Activated CD4-positive, alpha-beta T cell treated with anti-CD3 and anti-CD28 coated beads for 4 hours (primary cell): ENCODE measurements at places on chromosomes 12 and 14.

- no peak for DNase-seq
Observed at GRCh38 chr12:13060581-13060980, 16.4 kb downstream of the FAM234B start.

GRCh38 chr12:67069451-67070306 is 199.5 kb upstream of the CAND1 start:
- DNase-seq = peak; percentile 27

- no peak for DNase-seq
Observed at GRCh38 chr14:106094654-106095189, 568.3 kb downstream of the TMEM121 start.

DNA sequence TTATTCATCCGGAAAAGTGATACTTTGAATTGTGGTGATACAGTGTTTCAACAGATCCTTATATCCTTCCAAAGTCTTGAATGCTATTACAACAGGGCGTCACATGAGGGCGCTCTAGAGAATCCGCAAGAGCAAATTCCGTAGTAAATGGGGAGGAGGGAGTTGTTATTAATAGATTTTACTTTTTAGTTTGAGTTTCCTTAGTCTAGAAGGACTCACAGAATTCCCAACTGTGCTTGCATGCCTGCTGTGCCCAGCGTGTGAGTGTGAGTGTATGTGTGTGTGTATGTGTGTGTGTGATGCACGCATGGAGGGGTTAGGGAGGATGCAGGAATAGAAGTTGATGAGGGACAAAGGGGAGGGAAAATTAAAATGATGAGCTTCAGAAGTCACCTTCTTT is 375.3 kb downstream of the C12orf75 start:
- no peak for DNase-seq

GRCh38 chr12:4424422-4424821 is 21.2 kb downstream of the FGF6 start:
- no peak for DNase-seq

- DNase-seq = no peak
Observed at GRCh38 chr14:70893858-70894291, 13.4 kb upstream of the PCNX1 start.

DNA sequence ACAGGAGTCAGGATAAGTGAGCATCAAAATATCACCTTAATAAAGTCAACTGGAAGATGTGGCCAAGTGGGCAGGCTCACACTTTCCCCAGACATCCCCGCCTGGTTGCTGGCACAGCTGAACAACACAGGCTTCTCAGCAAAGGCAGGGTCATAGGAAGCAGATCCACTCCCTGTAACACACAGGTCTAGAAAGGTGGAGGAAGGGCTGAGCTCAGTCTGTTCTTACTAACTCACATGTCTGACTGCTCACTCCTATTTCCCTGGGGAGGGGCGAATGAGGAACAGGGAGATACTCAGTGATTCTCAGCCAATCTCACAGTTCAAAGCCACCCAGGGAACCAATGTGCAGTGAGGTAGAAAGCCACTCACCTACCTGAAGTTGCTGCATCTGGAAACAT is 45.0 kb upstream of the AMN1 start:
- no peak for DNase-seq

DNA sequence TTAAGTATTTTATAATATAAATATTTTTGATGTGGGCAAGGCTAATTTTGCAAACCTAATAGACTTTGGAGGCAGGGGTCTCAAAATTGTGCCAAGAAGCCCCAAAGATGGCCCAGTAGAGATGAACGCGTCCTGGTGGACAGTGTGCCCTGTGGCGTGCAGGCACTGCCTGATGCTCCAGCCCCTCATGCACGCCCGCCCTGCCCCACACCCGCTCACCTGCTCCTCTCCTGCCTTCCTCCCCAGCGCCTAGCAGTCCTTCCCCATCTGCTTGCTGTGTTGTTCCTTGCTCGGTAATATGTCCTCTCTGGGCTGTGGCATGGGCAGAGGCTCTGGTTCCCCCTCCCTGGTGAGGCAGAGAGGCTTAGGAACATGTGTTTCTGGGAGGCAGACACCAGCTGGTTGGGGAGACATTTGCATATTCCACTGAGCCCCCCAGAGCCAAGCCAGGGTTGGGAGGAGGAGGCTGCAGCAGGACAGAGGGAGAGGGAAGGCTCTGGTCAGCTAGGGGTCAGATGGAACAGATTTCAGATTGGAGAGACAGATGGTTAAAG is 46.8 kb upstream of the GPATCH2L start:
- DNase-seq = no peak

GRCh38 chr12:12358528-12358927 is 1.6 kb downstream of the BORCS5 start:
- no peak for DNase-seq

GRCh38 chr12:109053382-109054123 is 1.2 kb downstream of the USP30 start:
- peak; percentile 33 for DNase-seq

- DNase-seq = no peak
Observed at GRCh38 chr12:55172686-55173085, 46.5 kb downstream of the OR9K2 start.

- DNase-seq = no peak
Observed at GRCh38 chr14:92729634-92730358, 18.6 kb downstream of the LGMN start.

GRCh38 chr12:13504736-13505135 is 308.2 kb downstream of the EMP1 start:
- no peak for DNase-seq

- DNase-seq = peak; percentile 33
Observed at GRCh38 chr14:75230140-75230792, 48.4 kb upstream of the FOS start.

DNA sequence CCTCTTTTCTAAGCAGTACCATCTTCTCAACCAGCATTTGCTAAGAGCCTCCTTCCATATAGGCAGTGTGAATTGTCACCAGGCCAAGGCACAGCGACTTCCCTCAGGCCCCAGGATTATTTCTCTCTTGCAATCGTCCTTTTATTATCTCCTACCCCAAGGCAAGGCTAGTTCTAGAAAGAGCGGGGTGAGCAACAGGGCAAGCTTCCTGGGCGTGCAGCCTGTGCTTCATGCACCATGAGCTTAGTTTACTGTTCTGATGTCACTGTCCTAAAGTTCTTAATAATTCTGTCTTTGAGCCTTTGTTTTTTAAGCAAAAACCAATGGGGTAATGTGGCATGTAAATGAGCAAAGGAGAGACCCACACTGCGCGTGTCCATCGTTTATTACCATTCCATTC is 27.9 kb downstream of the DUSP6 start:
- DNase-seq = no peak

GRCh38 chr14:85530626-85531025 is 682 bp downstream of the FLRT2 start:
- no peak for DNase-seq

GRCh38 chr14:61703342-61704129 is 8.2 kb downstream of the HIF1A start:
- no peak for DNase-seq

DNA sequence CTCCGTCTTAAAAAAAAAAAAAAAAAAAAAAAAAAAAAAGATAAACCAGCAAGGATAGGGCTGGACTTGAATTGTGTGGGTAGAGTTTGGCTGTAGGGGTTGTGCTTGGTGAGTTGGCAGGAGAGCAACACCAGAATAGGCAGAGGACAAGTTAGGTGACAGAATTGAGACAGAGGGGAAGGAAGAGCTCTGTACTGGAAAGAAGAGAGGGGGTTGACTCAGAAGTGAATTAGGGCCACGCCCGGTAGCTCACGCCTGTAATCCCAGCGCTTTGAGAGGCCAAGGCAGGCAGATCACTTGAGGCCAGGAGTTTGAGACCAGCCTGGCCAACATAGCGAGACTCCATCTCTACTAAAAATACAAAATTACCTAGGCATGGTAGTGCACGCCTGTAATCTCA is 6.1 kb upstream of the TMEM30B start:
- DNase-seq = no peak

DNA sequence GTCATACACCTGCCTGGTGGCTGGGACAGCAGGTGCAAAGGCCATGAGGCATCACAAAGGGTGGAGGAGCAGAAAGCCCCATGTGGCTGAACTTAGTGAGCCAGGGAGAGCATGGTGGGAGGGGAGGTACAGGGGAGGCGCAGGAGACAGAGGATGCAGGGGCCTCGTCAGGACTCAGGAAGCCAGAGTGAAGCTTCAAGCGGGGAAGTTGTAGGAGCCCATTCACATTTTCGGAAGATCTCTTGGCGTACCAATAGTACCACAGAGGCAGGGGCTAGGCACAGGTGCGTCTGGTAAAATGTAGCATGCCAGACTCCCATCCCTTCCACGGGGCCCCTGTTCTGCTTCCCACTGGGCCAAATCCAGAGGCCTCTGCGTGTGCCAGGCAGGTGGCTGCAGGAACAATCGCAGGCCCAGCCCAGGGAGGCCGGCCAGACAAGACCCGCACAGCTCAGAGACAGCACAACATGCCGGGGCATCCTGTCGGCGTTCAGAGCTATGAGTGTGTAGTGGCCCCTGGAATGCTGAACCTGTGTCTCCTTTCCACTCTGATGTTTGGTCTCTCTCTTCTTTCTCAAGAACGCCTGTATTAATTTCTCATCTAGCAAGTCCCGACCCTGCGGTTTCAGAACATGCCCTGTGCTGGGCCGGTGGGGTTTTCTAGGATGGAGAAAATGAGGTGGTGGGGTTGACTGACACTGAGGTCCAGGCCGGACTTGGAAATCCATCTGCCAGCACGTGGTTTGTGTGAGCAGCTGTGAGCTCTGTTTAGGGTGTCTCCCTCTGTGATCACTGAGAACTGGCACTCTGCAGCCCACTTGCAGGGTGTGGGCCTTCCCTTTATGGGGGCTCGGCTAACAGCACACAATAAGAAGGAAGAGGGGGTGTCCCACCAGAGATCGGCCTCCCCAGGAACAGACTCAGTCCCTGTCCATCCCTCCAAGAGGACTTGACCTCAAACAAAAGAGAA is 5.5 kb upstream of the TMEM132D start:
- DNase-seq = no peak

DNA sequence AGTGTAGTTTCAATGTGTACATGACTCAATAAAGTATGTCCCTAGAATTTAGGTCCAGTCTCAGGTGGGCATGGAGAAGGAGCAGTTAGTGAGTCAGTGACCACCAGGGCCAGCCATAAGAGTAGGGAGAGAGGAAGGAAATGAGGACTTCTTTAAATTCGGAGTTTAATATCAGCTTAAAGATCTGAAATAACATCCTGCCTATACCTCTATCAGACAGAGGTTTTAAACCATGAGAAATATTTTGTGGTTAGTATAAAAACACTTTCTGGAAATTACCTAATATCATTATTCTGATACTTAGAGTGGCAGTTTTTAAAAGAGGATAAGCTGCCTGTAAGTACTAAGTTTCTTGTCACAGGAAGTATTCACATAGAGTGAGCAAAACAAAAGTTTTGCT is 61.7 kb upstream of the ST8SIA1 start:
- DNase-seq = no peak

GRCh38 chr12:55850893-55851292 is 8.2 kb upstream of the MMP19 start:
- DNase-seq = no peak

- no peak for DNase-seq
Observed at GRCh38 chr12:124639122-124639806, 71.9 kb upstream of the NCOR2 start.
